ENCODE measurements at places on chromosomes 5 and 9.

GRCh38 chr5:11672385-11673085 lies 231.7 kb downstream of the CTNND2 start:
- no peak for DNase-seq

- DNase-seq, result no peak
Measured at GRCh38 chr9:104386013-104386412, 118.0 kb upstream of the OR13F1 start.

GRCh38 chr9:77183581-77183980 lies 6.2 kb downstream of the VPS13A start:
- no peak for DNase-seq

DNA sequence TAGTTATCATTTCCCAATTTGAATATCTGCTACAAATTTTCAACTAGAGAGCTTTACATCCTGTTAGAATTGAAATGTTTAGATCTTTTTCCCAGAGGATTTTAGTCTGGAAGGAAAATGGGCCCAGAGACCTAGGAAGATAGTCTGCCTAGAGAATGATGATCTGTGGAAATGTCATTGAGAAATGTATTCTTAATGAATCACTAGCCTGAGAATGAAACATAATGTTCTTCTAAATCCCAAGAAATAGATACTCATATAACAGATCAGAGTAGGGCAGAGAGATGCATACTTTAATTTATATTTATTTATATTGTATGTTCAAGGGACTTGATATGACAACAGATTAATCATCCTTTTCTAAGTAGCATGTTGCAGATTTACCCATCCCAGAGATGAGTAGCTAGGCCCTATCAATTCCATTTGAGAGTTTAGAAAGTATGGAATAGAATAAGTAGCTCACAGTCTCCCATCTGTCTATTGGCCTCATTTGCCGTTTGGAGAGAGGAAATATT lies 25.1 kb upstream of the SLC44A1 start:
- no peak for DNase-seq

DNA sequence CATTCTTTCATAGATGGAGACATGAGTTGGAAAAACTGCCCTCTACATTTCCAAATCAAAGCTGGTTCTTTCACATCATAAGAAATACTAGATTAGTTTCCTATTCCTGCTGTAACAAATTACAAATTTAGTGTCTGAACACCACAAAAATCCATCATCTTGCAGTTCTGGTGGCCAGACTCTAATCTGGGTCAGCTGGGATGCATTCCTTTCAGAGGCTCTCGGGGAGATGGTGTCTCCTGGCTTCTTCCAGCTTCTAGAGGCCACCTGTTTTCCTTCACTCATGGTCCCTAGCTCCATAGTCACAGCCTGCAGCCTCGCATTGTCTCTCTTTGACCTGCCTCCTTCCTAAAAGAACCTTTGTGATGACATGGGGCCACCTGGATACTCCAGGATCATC lies 65.2 kb downstream of the RETREG1 start:
- no peak for DNase-seq

GRCh38 chr5:150023136-150023535 lies 22.6 kb downstream of the HMGXB3 start:
- no peak for DNase-seq

DNA sequence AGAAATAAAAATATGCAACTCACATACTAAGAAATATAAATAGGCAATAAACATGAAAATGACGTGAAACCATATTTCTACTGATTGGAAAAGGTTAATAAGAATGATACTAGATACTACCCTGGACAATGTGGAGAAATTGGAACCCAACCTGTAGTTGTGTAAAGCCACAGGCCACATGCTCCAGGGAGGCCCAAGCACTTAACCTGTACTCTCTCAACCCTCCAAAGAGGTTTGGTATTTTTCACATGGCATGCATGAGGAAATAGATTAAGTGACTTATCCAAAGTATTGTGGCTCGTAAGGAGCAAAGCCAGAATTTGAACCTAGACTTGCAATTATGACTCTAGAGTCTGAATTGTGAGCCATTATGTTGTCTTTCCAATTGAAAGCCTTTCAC lies 13.4 kb downstream of the LIFR start:
- DNase-seq, result no peak

- DNase-seq, result no peak
Measured at GRCh38 chr5:126988021-126988569, 42.3 kb downstream of the MARCHF3 start.

DNA sequence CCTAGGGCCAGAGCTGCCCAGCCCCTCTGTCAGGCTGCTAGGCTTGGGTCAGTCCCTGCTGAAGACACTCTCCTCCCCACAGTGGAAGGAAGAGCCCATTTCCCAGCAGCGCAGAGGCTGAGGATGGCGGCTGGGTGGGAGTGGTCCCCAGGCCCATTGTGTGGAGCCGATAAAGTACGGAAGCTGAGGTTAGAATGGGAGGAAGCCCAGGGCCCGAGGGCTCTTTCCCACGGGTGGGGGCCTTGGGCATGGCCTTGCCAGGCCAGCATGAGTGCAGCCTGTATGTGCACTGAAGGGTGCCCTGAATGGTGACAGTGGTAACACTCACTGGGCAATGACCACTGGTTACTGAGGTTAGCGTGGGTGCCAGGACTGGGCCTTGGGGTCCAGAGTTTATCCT lies 125.9 kb downstream of the RGS3 start:
- no peak for DNase-seq

- DNase-seq, result no peak
Measured at GRCh38 chr5:160287378-160288051, 24.8 kb downstream of the CCNJL start.

- DNase-seq, result no peak
Measured at GRCh38 chr5:38765399-38765861, 80.4 kb upstream of the OSMR start.
